ENCODE measurements at places on chromosomes 16 and 17. TPM values are rescaled to one million over a fixed set of nuclear protein-coding genes. Genes with fewer than 3 reads are reported as not detected.

Gene CCL2
- total RNA-seq, result 1.4 TPM

DNA sequence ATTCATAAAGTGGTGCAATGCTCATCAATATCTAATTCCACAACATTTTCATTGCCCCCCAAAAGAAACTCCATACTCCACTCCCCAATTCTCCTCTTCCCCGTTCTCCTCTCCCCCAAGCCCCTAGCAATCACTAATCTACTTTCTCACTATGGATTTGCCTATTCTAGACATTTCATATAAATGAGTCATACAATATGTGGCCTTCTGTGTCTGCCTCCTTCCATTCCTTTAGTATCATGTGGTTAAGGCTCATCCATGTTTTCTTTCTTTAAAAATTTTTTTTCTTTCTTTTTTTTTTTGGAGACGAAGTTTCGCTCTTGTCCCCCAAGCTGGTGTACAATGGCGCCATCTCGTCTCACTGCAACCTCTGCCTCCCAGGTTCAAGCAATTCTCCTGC, 56.3 kb upstream of the HAS3 start:
- DNase-seq, result no peak

GRCh38 chr17:78037280-78037679, 78.8 kb downstream of the TNRC6C start:
- no peak for DNase-seq

DNA sequence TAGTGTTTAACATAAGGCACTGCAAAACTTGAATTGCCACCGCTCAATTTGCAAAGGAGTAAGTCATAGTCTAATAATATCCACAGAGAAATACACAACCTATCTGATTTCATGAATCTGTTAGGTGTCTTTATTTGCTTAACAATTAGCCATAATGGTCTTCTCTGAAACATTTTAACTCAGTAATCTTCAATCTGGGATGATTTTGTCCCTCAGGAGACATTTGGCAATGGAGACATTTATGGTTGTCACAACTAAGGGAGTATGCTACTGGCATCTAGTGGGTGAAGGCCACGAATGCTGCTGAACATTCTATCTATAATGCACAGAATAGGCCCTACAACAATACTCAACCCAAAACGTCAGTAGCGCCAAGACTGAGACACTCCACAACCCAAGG, 4.3 kb downstream of the UBE2G1 start:
- no peak for DNase-seq
